ENCODE measurements at places on chromosomes 6 and 20. TPM values are rescaled to one million over a fixed set of nuclear protein-coding genes. Genes with fewer than 3 reads are reported as not detected.

Gene TMEM74B
- total RNA-seq, result 0.27 TPM

DNA sequence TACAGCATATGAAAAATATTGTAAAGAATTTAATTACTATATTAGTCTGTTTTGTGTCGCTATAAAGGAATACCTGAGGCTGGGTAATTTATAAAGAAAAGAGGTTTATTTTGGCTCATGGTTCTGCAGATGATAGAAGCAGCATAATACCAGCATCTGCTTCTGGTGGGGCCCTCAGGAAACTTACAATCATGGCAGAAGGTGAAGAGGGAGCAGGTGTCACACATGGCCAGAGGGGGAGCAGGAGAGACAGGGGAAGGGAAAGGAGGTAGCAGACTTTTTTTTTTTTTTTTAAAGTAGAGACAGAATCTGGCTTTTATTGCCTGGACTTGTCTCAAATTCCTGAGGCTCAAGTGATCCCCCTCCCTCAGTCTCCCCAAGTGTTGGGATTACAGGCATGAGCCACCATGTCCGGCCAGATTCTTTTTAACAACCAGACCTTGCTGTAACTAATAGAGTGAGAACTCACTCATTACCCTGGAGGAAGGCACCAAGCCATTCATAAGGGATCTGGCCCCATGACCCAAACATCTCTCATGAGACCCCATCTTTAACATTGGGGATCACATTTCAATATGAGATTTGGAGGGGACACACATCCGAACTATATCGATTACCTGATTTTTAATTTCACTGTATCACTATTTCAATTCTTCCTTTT, 64.6 kb downstream of the MAN1A1 start:
- DNase-seq, result no peak

DNA sequence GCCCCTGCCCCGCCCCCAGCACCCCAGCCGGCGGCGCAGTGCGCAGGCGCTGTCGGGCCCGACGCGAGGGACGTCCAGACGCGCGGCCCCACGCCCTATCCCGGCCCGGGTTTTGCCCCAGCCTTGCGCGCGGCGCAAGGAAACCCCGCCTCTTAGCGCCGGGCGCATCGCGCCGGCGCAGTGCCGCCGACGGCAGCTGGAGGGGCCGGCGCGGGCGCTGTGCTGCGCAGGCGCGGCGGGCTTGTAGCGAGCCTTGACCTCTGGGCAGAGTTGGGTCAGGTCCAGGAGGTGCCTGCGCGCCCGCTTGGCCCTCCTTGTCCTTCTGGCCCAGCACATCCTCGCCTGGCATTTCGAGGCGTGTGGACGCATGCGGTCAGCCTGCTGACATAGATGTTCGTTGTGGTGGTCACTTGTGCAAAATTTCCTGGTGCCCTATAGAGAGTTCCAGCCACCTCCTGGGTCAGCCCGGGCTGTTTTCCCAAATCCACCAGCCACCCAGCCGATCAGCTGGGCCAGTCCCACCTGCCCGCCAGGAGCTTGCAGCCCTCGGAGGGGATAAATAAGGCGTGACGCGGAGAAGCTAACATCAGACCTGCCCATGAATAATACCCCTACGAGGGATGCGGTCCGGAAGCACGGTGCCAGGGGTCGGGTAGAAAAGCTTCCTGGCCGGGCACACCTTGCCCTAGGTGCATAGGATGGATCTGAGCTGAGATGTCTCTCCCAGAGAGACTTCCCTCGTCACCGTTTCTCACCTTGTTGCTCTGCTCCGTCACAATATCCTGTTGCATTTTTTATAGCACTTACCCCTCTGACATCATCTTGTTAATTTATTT, 428 bp upstream of the PRELID3B start:
- peak; percentile 92 for DNase-seq

- DNase-seq, result no peak
Observed at GRCh38 chr6:446418-447366, 55.1 kb downstream of the IRF4 start.

- no peak for DNase-seq
Observed at GRCh38 chr6:140542863-140543262, 1168.4 kb upstream of the CITED2 start.

DNA sequence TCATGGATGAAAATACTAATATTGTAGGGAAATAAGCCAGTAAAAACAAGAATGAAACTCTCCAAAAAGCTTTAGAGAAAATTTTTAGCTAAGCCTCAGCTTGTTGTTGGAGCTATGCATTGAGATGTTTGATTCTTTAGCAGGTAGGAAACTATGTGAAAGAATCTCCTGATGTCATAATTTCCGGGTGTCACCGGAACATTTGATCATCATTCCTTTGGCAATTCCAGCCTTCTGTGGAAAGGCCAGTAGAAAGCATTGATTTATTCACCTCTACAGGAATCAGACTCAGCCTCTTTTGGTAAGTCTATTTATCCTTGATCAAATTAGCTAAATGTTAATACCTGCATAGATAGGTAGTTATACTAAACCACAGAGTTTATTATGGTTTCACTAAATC, 9.5 kb downstream of the FAM229B start:
- DNase-seq, result no peak

Gene COX4I2
- not detected for total RNA-seq

Gene OTOR
- total RNA-seq, result not detected

Gene CLDN20
- total RNA-seq, result not detected

GRCh38 chr6:797479-798077, 104.6 kb upstream of the EXOC2 start:
- no peak for DNase-seq
